ENCODE measurements at places on chromosomes 2 and 18.

GRCh38 chr18:8601277-8602032 lies 7.8 kb upstream of the RAB12 start:
- DNase-seq = no peak

DNA sequence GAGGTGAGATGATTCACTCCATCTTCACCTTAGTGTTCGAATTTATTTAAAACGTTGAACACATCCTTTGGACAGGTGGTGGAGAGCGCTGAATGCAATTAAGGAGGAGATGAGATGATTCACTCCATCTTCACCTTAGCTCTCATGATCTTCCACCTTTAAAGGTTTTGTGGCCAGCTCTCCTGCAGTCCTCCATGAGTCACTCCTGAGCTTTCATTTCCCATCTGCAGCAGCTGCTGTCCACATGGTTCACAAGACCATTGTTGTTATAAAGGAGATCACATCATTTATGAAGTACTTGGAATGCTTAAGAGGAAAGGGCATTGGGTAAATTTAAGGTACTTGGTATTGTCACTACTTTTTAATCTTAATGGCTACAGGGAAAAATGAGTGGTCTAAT lies 298.5 kb downstream of the PAX3 start:
- DNase-seq = no peak

DNA sequence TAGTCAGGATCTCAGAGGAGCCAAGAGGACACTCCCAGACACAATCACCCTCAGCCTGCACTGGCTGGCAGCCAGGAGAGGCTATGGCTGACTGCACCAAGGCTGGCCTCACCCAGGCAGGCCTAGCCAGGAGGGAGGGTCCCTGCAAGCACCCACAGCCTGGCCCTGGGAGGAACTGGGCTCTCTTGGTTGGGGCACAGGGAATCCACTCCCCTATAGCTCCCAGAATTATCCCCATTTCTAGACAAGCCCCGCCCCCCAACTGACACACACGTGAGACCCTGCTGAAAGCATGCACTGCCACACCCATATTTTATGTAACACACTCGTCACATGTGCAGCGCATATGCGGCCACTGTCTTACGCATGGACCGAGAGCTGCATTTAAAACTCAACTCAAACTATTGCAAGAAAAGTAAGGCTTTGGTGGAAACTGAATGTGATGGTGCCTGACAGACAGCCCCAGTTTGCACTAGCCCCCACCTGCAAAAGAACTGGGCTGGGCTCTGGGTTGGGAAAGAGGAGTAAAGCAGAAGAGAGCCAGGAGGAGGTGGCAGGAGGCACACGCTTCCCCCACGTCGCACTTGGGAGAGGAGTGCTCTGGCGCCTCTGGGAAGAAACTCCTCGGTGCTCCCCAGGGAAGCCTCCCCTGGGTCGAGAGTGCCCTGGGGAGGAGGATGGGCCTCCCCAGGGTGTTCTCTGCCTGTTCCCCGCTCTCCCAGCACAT lies 28.9 kb upstream of the ARHGEF4 start:
- DNase-seq = no peak

DNA sequence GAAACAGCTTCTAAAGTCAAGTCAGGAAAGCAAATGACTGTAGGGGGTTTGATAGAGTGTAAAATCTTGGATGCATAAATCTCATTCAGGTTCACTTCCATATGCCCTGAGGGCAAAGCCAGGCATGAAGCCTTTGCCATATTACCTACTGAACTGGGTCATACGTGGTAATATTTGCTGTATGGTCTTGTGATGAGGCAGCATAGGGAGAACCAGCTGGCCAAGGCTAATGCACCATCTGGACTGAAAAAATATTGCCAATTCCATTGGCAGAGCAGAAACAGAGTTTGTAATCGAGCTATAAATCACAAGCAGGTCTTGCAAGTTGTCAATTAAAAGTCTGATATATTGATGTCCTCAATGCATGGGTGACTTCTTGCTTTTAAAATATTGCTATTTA lies 243.8 kb downstream of the ERBB4 start:
- DNase-seq = no peak

DNA sequence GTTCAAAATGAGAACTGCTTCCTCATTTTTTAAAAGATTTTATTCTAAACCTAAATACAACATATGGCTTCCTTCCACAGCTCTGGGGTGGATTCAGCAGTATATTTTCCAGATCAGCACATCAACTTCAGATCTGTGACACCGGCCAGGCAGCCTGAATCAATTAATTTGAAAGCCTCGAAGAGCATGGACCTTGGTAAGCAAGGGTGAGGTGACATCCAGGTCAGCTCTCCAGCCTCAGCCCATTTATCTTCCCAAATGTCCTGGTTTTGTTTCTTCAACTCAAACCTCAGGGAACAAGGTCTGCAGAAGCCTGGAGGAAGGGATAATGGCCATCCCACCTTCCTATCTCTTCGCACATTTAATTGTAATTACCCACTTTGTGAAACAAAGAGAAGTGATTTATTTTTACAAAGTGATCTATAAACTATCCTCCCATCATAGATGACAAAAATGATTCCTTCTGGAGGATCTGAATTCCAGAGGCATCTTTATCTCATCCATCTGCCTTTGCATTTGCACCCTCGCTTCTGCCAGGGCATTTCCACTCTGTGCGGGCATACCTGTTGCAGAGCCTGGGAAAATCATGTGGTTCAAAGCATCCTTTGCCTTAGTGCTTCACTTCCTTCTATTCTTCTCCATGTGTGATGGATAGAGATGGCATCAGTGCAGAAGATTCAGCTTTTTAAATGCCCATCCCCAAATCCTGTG lies 489.0 kb upstream of the NRP2 start:
- no peak for DNase-seq

DNA sequence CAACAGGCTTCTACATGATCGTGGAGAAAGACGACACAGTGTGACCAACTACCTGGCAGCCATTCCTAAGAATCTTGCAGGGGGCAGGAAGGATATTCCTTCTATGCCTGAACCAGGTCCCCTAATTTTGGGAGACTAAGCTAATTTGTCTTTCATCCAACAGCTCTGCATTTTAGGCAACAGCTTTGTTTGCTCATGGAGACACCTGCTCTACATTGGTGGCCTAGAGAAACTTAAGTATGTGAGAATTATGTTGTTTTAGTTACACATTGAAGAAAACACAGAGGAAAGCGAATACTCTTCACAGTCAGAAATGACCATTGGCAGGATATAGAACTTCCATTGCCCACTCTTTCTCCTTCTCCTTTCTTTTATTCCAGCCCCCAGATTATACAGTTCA lies 75.2 kb downstream of the ASXL3 start:
- DNase-seq = no peak

DNA sequence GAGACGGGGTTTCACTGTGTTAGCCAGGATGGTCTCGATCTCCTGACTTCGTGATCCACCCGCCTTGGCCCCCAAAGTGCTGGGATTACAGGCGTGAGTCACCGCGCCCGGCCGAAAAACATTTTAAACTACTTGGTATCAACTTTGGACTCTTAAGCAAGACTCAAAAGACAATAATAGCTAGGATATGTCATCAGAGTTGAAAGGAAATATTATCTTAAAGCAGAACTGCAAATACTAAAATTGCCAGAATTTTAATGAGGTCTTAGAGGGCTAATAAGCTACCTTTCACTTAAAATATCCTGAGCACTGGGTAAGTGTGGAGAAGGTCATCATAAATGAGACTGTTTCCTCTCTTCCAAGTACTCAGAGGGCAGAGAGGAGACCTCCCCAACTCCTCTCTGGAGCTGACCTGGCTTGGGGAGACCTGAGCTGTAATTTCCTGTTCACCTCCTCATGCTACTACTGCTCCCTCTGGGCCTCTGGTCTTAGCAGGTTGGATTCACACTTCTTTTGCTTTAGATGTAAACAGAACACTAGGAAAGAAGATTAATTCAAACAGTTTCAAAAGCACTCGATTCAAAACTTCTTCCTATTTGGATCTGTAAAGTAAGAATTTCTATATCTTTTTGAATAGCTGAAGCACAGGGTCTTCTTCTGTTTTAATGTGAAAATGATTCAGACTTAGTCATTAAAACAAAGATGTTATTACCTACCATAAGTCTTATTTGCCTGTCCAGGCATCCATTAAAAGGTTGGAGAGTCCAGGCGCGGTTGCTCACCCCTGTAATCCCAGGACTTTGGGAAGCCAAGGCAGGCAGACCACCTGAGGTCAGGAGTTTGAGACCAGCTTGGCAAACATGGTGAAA lies 16.5 kb downstream of the CNRIP1 start:
- DNase-seq = no peak

GRCh38 chr2:101597347-101597944 lies 100.1 kb upstream of the MAP4K4 start:
- no peak for DNase-seq

All from activated naive CD4-positive, alpha-beta T cell (primary cell).